ENCODE measurements at places on chromosomes 16 and 17.

DNA sequence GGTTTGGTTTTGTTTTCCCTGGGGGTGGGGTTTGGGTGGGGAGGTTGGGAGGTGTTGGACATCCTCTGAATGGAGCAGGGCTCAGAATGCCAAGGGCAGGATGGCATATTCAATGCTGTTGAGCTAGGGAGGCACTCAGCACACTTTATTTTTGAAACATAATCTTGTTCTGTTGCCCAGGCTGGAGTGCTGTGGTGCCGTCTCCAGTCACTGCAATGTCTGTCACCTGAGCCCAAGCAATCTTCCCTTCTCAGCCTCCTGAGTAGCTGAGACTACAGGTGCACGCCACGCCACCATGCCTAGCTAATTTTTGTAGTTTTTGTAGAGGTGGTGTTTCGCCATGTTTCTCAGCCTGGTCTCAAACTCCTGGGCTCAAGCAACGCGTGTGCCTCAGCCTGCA lies 186.1 kb downstream of the RPTOR start:
- no peak for DNase-seq

DNA sequence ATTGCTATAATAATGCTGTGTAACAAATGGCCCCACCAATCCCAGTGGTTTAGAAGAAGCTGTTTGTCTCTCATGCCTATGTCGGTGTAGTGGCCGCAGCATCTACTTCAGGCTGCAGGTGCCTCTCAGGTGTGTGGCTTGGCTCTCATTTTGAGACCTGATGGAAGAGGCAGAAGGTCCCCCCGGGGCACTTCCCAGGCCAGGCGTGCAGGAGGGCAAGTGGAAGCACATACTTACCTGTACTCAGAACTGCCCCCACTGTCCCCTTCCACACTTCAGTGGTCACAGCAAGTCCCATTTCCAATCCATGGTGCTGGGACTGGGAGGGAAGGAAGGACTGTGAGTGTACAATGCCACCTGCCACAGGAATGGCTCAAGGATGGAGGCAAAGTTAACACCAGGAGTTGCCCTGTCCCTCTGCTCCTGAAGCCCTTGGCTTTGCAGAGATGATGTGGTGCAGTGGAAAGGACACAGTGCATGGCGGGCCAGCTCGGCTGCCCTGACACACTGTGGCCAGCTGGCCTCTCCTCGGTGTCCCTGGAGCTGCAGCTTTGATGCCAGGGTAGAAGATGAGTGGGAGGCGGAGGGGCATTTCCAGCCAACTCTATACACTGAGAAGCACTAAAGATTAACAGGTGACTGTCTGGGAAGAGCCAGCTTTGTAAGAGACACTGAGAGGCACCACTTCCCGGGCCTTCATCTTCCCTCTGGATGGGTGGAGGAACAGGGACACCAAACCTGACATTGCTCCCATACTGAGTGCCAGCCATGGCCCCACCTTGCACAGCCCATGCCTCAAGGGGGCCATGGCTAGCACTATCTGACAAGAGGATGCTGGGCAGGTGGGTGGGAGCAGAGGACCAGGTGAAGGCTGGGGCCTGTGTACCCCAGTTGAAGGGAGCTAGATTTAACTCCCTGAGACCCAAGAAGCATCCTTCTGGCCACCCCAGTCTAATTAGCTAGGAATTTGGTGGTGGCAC lies 105.9 kb downstream of the METRNL start:
- no peak for DNase-seq

DNA sequence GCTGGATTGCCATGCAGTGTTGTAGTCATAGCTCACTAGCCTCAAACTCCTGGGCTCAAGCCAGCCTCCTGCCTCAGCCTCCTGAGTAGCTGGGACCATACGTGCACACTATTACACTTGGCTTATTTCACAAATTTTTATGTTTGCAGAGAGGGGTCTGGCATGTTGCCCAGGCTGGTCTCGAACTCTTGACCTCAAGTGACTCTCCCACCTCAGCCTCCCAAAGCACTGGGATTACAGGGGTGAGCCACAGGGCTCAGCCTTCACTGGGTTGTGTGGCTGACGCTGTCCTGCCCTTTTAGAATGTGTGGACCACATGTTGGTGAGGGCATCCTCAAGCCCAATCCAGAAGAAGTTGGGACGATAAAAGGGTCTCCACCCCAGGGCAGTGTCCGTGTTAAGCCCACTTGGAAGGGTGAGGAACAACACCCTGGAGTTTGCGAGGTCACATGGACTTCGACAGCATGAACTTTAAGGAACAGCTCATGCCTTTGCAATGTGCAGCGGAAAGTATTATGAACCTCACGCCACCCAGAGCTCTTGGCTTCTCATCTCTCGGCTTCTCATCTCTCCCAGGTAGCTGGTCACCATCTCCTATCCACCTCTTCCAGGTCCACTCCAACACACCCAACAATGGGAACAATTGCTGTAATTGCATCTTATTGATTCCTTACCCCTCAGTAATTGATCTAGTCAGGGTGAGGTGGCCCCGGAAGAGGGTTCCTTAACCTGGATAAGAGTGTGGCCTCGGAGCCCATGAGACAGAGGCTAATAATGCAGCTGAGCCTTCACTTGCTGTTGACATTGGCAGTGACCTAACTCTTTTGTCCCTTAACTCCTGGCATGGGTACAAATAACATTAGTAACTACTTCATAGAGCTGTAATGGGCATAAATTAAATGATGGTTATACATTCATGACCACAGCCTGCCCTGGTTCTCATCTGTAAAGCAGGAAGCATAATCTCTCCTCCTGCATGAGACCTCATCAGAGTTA lies 6.7 kb downstream of the FOXL1 start:
- no peak for DNase-seq

DNA sequence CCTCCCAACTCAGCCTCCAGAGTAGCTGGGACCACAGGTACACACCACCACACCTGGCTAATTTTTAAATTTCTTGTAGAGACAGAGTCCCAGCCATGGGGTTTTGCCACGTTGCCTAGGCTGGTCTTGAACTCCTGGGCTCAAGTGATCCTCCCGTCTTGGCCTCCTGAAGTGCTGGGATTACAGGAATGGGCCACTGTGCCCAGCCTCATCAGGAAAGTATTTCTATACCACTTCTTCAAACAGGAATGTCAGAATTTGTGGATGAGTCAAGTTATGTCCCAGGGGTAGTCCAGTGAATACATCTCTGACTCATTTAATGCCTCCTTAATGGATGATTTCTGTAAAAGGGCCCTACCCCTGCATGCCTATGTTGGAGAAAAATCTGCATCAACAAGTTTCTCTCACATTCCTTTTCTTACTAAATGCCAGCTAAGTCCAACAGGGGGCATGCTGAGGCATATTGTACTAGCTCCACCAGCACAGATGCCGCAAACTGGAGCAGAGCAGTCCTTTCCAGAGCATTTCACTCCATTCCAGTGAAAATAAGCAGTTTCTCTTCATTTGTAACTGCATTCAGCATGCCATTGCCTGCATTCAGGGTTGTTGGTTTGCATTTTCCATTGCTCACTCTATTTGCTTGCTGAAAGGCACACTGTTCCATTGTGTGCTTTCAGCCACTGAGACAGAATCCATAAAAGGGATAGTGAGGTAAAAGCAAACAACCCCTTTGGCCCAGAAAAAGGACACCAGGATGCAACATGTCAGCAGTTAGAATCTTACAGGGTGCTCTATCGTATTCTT lies 5.3 kb upstream of the CAVIN1 start:
- DNase-seq = peak; percentile 79

- DNase-seq = no peak
Observed at GRCh38 chr17:35616536-35616935, 29.4 kb downstream of the AP2B1 start.

Data from HT-29 (cell line).